ENCODE measurements at places on chromosomes 2 and 18. TPM values are rescaled to one million over a fixed set of nuclear protein-coding genes. Genes with fewer than 3 reads are reported as not detected.
A peak's percentile ranks its signal among the peaks of the same experiment; 100 is the strongest.

DTNB gene
- 14.3 TPM for total RNA-seq

LAMA1 gene
- 0.33 TPM for total RNA-seq

GALNT3 gene
- 1.1 TPM for total RNA-seq

DIPK1C gene
- total RNA-seq = not detected

LRPPRC gene
- 38.4 TPM for total RNA-seq

NXPH2 gene
- total RNA-seq = not detected

FTCDNL1 gene
- total RNA-seq = 7.8 TPM

RGPD3 gene
- total RNA-seq = 0.13 TPM

GRCh38 chr2:240041363-240041762, 11.1 kb upstream of the OR6B2 start:
- DNase-seq = no peak

GRCh38 chr2:182906454-182906853, 40.0 kb upstream of the FRZB start:
- no peak for DNase-seq

GRCh38 chr2:225309516-225309915, 90.0 kb upstream of the NYAP2 start:
- DNase-seq = no peak

GRCh38 chr2:46943881-46944798, 28.5 kb upstream of the MCFD2 start:
- DNase-seq = no peak

GRCh38 chr2:80193566-80193965, 111.0 kb downstream of the LRRTM1 start:
- DNase-seq = no peak

DNA sequence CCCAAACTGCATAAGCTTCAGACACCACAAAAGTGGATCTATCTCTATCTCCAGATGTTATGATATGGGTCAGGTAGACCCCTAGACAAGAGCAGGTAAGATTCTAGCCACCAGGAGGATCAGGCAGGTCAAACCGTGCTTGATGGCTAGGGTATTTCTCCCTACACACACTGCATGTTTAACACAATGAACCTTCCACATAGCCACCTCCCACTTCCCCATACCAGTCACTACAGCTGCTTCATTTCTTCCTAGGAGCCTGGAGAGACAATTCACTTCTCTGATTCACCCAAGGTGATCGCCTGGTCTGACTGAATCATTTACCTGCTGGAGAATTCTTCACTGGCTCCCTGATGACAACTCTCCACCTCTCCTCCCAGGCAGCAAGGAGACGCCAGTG, 66.0 kb upstream of the MYCN start:
- DNase-seq = no peak

- DNase-seq = no peak
Measured at GRCh38 chr2:132797071-132797470, 127.1 kb upstream of the LYPD1 start.

DNA sequence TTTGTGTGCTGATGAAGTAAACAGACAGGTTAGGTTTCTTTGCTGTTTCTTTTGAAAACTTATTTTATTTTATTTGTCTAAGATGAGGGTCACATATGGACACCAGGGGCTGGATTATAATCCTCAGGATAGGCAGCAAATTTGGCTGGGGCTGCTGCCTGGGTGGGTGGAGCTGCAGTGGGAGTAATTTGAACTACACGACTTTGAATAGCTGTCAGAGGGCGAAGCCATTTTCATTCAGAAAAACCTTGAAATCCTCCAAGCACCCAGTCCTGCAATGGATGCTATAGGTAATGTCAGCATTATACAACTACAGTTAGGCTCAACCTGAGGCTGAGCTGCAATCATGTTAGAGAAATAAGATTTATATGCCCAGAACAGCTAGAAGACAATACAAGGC, 16.6 kb downstream of the SETBP1 start:
- DNase-seq = no peak

DNA sequence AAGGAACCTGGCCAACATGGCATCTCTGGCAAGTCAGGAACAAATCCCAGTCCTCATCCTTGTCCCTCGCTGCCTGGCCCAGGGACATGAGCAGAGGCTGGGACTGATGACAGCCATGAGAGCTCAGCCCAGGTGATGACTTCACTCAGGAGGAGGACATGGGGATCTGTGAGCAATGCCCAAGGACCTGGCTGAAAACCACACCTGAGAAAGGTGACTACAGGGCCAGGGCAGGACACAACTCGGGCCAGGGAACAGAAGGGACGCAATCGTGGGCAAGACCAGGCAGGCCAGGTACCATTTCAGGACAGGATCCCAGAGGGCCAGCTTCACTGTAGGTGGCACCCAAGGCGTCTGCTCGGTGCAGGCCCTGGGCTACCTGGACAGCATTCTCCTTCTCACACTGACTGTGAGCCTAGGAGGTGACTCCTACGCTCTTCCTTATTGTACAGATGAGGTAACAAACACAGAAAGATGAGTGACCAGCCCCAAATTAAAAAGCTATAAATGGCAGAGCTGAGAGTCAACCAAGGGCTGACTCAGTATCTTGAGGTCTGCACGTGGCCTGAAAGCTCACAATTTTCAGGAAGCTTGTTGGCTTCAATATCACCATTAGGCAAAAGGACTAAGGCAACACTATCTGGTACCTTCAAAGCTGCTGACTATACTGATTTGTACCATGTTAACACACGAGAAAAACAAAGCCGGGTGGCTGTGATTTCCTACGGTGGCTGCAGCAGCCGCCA, 141.1 kb downstream of the EIPR1 start:
- peak; percentile 24 for DNase-seq

DNA sequence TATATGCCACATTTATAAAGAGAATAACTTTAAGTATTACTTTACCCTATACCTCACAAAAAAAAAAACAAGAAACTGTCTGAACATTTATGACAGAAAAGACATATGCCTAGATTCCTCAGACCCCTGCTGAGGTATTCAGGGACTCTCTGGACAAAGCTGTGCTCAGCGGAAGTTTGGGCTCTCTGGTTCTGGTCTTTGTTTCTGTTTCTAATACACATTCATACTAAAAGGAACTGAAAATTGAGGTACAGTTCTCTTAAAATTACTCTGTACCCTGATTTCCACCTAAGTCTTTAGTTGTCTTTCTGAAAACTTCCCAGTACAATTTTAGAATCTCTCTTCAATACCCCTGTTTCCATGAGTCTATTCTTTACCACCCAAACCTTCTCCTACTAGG, 160.3 kb downstream of the IKZF2 start:
- DNase-seq = no peak

DNA sequence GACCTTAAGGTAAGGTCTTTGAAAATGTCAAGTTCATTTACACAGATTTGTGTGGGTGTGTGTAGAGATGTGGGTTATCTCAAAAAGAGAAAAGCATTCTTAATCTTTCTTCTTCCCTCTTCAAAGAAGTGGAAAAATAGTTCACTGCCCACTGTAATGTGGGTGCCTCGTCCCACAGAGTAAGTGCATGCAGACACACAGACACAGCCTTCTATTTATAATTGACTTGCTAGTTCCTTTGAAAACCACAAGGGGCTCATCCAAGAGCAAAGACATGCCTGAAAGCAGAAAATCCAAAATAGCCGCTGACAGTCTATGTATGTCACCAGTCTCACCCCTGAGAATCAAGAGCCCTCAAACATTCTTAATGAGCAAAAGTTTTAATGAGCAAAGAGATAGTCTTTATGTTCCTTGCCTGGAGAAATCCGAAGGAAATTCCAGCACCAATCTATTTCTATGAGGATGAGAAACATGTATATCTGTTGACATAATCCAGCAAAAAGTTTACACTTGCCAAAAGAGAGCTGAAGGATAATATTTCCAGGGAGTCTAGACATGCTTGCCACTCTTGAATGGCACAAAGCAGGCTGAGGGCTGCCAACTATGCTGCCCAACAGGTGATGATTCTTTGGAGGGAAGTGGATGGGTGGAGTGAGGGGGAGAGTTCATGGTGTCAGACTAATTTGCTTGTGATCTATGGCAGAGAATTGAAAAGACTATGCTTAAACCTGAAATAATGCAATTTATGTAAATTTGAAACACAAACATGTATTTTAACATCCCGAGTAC, 93.9 kb downstream of the ACVR1 start:
- no peak for DNase-seq

DNA sequence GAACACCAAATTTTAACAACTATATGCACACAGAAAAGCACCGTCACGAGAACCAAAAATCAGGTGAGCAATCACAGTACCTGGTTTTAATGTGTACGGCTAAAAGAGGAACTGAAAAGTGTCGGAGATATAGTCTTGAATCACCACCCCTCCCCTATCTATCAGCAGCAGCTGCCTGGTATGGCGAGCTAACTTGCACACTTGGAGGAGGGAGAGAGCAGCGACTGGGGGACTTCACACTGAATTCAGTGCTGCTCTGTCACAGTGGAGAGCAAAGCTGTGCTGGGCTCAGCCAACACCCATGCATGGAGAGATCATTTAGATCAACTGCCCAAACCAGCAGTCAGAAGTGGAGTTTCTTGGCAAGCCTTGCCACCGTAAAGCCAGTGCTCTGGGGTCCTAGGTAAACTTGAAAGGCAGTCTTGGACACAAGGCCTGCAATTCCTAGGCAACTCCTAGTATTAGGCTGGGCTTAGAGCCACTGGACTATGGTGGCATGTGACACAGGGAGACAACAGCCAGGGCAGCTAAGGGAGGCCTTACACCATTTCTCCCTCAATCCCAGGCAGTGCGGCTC, 89.2 kb upstream of the CD226 start:
- DNase-seq = no peak

- DNase-seq = peak; percentile 64
Measured at GRCh38 chr18:9708057-9708433, at the start of gene RAB31. TSS of gene RAB31 (plus strand) at chr18:9708301. CDS start at chr18:9708406, 105 bp downstream.

- no peak for DNase-seq
Measured at GRCh38 chr2:162478721-162479129, 134.8 kb downstream of the GCA start.

DNA sequence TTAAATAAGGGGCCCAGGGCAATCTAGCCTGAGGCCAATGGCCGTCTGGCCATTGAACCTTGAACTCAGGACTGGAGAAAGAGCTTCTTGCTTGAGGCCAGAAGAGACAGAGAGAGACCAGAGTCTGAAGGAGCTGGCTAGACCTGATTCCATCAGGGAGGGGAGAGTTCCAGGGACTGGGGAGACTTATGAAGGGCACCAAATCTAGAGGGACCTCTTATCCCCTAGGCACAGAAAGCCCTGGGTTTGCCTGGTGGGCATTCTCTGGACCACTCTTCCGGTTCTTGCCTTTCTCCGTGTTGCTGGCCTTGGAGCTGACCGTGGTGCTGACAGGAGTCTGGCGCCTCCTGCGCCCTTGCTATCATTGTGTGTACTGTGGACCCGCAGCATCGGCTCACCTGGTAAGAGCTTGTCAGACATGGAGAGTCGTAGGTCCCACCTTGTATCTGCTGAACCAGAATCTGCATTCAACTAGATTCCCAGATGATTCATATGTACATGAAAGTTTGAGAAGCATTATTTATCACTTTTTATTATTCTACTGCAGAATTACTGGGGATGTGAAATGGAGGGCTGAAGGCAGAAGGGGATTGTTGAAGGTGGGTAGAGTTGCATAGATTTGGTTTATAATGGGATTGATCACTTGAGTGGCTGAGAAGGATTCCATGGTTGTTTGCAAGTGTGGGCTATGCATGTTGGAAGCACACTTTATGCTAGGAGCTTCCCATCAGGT, 4.3 kb upstream of the TRPM8 start:
- no peak for DNase-seq

DNA sequence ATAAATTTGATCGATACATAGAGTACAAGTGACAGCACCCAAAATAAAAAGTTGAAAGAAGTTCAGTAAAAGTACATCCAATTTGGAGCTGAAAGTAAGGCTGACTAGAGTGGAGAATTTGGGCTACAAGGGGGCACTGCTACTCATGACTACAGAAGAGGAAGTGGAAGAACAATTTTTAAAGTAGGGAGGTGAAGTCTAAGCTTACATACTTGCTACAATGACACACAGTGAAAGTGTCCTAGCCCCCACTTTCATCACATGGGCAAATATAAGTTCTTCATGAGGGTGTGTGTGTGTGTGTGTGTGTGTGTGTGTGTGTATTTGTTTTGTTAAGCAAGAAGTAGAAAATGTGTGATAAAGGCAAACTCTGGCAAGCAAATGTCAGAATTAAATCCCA, 45.7 kb downstream of the MAP3K2 start:
- no peak for DNase-seq

DNA sequence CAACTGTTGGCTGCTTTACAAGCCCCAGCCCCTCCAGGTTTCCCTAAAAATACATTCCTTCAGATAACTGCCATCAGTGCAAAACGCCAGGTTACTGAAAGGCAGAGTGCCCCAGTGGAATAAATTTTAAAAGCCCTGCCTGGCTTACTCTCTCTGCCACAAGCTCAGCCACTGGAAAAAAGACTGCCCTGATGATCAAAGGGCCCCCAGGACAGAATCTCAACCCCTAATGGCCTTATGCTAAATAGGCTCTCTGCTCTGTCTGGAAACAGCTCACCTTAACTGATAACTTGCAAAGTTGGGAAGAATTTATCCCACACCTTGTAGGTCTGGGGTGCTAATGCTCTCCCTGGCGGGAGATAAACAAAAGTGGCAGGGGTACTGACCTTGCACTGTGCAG, 33.9 kb downstream of the CFAP53 start:
- no peak for DNase-seq

DNA sequence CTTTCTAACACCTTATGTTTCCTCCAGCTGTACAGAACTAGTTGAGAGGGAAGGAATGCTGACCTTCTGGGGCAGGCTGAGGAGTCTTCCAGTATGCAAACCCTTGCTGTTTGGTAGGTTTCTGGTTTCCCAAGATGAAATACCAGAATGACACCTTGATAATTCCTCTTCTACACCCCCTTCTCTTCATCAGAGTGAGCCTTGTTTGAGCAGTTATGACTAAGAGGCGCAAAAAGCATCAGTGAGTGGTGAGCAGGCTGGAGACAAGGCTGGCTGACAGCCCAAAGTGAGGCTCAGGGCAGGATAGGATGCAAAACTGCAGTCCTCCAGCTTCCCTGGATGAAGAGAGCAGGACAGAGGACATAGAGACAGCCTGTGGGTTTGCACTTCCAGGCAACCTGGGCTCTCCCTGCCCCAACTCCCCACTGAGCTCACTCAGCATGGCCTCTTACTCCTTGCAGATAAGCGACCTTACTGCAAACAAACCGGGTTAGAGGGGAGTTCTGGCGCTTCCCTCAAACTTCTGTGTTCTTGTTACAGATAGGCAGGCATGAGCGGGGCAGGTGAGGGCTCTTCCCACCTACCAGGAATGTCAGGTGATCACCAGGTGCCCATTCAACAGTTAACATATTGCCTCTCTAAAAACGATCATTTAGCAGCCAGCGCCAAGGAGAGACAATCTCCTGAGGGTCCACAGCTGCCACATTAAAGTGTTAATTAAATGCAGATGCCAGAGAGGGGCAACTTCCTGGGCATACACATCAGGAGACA, 5.4 kb downstream of the MPPE1 start:
- DNase-seq = no peak

All from left lobe of liver (tissue), 2 donors.